ENCODE measurements at places on chromosomes 11 and 22.
A peak's percentile ranks its signal among the peaks of the same experiment; 100 is the strongest.

DNA sequence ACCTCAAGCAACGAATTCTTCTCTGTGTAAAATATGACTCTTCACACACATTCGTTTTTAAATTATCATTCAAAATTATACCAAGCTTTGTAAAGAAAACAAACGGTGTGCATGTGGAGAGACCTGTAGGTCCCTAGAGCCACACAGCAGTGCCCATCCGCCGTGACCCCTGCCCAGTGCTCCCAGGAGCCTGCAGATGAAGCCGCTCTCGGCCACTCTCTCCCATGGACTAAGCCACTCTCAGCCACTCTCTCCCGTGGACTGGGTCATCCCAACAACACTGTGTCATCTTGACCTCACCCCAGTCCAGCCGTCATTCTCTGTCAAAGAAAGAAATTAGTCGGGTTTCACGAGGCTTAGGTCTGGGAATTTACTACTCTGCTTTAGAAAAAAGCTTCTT is 391.6 kb downstream of the BRD1 start:
- no peak for DNase-seq

DNA sequence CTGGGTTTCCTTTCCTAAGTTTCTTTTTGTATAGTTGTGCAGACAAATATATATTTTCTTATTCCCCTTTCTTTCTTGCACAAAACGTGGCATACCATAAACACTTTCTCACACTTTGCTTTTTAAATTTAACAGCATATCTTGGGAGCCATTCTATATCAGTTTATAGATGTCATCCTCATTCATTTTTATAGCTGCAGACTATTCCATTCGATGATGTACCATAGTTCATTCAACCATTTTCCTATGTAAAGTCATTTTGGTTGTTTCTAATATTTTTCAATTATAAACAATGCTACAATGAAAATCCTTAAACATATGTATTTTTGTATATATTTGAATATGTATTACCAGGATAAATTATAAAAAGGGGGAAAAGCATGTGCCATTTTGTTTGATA is 102.5 kb downstream of the RRM1 start:
- DNase-seq: no peak

- no peak for DNase-seq
These were observed 226.9 kb downstream of the BUD13 start for GRCh38 chr11:116545912-116546311.

GRCh38 chr22:38136607-38137006 is 26.1 kb upstream of the BAIAP2L2 start:
- DNase-seq: no peak

- no peak for DNase-seq
These were observed 3.1 kb downstream of the TAF10 start for GRCh38 chr11:6608726-6609501.

DNA sequence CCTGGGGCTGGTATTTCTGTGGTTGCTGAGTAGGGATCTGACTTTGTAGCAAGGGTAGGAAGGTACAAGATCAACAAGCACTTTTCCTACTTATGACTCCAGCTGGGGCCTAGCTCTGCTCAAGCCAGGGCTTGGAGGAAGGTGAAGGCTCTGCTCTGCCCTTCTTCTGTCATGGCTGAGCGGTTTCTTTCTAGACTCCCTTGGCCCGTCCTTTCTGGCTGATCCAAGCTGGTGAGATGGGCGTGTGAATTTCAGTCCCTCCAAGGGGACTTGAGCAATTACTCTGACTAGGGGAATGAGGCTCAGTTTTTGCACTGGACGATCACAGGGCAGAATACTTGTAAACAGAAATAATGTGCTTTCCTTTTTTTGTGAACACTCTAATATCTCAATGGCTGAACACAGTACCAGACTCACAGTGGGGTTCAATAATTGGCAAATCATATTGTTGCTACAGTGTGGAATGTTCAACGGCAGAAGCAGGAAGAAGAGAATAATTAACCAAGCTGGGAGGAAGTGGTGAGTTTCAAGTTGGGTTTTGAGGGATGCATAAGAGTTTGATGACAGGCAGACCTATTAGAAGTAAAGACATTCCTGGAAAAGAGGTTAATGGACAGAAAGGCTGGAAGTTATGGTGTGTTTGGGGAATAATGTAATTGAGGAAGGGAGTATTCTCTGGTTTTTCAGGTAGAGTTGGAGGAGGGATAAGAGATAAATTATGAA is 507.6 kb downstream of the MIAT start:
- no peak for DNase-seq

DNA sequence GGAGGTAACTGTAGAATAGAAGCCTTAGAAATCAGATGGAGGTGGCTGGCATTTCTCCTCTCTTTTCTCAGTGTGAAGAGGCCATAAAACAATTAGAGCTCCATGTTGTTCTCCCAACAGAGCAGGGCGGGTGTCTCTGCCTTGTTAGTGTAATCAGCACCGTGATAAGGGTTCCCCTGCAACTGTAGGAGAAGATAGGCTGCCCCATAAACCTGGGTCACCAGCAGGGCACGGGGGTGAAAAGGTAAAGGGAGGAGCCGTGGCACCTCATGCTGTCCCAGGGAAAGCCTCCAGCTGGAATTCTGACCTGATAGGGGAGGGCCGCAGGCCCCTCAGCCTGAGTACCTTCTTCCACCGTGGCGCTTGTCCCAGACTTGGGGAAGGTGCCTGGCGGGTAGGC is 68.7 kb downstream of the ISX start:
- DNase-seq: no peak

DNA sequence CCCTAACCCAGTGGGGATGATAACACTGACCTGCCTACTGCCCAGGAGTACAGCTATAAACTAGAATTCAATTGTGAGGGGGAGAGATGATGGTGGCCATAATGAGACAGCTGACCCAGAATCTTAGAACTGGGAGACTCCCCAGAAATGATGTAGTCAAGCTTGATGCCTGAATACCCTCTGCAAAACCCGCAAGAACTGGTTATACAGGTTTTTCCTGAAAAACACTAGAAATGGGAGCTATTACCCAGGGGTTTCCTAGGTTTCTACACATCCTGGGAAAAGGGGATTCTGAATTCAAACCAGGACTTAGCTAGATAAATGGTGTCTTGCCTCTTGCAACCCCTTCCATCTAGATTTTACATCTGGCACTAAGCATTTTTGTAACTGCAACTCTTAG is 113.8 kb upstream of the NARS2 start:
- no peak for DNase-seq

DNA sequence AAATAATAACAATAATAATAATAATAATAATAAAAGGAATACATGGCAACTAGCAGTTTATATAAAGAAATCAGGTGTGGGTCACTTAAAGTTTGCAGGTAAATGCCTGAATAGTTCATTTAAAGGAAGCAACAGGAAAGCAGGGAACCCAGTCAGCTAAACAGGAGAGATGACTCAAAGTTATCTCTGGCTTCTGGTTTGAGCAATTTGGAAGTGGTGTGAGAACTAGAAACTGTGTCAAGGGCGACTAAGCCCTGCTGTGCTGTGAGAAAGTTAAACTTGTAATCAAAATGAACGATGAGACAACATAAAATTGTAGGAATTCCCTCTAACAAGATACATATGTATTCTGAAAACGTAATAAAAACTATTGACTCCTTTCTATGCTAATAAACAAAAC is 35.5 kb downstream of the SLC22A9 start:
- DNase-seq: no peak

- DNase-seq: no peak
These were observed 443.1 kb downstream of the TBC1D22A start for GRCh38 chr22:47205554-47205953.

DNA sequence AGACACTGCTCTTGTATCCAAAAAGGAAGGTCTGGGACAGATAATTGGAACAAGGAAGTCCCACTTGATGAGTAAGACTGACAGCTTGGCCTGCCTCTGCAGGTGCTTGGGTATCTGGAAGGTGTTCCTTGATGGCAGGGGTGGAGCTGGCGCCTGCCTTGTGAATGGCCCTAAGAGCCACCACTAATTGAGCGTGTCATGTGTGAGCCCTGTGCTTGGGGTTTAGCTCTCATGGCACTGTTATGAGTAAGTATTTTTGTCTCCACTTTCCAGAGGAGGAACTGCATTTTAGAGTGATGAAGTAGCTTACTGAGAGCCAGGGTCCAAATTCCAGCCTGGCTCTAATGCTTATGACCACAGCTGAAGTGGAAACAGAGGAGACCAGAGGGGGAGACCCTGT is 71.2 kb upstream of the NECTIN1 start:
- DNase-seq: no peak

GRCh38 chr11:134733646-134734045 is 321.6 kb upstream of the B3GAT1 start:
- DNase-seq: no peak

DNA sequence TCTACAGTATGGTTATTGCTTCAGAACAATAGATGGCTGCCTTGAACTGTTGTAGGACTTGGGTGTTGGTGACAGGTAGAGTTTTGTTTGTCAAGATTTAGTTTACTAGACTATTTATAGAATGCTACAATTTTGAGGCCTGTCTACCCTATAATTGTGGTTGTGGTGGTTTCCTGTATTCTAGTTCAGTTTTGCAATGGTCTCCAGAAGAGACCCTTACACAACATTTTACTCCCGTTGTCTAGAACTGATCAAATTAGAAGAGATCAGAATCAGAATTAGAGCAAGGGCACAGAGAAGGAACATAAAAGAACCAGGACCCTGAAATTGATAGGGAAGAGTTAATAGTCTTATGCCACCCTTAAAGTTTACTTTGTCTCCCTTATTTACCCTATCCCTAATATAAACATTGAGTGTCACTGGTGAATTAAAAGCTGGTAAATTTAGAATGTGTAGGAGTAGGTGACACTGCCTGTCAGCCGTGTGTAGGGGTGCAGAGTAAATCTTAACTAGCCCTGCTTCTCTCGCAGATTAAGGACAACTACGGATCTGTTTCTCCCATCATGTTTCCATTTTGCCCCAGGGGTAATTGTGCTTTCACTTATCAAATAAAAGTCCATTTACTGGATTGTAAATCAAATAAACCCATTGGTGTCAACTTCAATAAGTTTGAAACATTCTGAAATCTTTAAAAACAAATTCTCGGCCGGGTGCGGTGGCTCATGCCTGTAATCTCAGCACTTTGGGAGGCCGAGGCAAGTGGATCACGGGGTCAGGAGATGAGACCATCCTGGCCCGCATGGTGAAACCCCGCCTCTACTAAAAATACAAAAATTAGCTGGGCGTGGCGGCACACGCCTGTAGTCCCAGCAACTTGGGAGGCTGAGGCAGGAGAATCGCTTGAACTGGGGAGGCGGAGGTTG is 10.9 kb upstream of the PHLDB1 start:
- DNase-seq: no peak

DNA sequence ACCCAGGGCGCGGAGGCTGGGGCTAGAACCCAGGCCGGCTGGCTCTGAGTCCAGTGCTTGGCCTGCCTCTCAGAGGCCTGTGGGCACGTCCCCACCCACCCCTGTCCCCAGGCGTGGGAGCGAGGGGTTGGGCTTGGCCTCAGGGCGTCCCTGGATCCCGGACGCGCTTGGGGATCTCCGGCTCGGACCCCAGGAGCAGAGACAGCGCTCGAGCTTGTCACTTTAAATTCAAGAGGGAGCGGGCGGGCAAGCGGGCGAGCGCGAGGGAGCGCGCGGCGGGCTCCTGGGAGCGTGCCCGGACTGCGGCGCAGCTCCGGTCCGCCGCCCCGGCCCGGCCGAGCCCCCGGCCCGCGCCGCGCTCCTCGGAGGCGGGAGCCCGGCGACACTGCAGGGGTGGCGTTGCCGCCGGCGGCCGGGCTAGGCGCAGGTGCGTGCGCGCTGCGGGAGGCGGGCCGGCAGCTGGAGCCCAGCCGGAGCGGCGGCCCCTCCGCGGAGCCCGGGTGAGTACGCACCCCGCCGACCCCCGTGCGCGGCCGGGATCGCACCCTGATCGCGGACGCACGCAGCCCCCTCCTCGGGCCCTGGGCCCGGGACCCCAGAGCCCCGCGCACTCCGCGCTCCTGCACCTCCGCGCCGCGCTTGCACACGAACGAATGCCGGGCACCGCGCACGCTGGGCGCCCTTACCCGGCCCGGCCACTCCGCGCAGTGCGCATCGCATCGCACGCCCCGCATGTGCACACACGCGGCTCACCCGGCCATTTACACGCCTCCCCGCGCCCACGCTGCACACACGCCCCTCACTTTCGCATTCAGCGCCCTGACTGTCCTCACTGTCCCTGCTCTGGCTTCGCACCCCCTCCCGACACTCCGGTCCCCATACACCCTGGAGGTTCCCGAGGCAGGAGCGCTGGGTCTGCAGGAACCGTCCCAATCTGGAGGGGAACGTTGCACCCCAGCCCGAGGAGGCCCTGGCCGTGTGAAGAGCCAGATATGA is at the start of gene SYT12:
SYT12 (plus strand) TSS at position 174 of the 996 bp plus-strand sequence. CDS start 7,011 bp downstream, outside the sequence.
- peak; percentile 39 for DNase-seq

DNA sequence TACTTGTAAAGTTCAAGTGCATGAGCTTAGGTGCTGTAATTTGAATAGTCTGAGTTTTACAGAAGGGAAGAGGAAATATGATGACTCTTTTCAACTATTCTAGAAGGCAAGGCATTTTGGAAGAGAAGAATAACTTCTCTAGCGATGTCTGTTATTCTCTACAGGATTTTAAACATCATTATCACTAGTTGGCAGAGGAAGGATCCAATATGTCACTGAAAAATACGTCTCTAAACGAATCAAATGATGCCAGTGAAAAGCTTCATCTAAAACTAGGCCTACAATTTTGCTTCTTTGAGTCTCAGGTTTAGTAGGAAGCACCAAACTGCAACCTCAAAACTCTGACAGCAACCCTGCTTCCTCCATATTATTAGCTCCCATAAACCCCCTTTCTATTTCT is 581.4 kb downstream of the DLG2 start:
- DNase-seq: no peak

DNA sequence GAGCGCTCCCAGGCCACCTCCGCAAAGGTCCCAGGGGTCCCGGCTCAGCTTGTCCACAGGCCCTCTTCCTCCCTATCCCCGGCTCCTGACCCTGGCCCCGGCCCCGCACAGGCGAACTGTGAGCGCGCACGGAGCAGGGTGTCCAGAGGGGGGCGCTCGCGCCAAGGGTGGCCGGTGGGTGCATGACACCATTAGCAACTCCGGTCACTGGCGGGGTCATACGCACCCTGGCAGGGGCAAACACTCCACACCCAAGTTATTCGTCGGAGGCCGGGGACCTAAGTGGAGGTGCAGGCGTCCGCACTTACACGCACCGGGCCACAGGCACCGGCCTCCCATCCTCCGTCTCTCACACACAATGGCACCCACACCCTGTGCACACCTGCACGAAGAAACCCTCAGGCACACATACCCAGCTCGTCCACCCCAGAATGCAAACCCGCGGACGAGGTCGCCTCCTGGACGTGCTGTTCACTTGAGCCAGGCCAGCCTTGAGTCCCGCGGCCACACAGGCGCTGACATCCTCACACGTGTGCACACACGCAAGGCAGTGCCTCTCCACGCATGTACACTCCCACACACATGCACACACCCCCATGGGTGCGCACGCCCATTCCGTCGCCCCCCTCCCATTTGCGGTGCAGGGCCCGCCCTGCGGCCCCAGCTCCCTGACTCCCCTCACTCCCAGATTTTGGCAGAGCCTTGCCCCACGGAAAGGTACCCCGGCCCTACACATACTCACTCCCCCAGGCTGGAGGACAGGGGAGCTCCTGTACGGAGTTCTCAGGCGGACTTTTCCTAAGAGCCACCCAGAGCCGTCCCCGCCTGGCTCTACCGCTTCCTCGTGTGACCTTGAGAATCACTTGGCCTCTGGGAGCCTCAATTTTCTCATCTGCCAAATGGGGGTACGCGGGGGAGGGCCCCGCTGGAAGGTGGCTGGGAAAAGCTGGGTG is at the start of gene RASGRP2:
RASGRP2 (minus strand) TSS at position 552 of the 953 bp plus-strand sequence. CDS start 1,276 bp downstream, outside the sequence.
- peak; percentile 76 for DNase-seq

- no peak for DNase-seq
These were observed 105.0 kb downstream of the TRPC6 start for GRCh38 chr11:101478587-101479369.

- no peak for DNase-seq
These were observed 21.1 kb downstream of the MIF start for GRCh38 chr22:23915290-23915689.
